ENCODE measurements at places on chromosomes 16 and 17.

DNA sequence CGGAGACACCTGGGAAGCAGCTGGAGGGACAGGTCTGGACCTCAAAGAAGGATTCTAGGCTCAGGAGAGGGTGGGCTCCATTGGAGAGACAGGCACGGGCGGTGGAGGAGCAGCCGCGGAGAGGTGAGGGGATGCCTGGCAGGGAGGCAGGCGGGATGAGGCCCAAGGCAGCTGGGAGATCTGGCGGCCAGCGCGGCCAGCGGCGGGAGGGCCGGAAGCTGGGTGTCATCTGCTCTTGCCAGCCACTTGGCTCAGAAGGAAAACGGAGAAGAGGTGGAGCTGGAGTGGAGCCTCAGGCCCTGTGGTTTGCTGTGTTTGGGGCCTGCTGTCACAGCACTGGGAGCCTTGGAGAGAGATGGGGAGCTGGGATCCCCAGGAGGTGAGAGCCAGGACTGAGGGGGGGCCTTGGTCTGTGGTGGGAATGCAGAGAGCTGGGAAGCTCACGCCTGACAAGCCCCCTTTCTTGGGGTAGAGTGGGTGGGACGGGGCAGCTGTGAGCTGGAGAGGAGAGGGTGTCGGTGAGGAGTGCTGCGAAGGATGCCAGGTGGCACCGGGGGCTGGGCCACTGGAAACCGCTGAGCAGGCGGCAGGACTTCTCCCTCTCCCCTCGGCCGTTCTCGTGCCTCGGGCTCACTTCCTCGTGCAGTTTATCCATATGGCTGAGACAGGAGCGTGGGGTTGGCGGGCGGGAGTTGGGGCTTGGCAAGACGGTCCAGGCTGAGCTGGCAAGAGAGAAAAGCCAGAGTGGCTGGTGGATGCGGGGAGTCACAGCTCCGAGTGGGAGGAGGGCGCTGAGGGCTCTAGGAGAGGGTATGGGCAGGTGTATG, 8.0 kb downstream of the TBC1D24 start:
- DNase-seq, result peak; percentile 41

DNA sequence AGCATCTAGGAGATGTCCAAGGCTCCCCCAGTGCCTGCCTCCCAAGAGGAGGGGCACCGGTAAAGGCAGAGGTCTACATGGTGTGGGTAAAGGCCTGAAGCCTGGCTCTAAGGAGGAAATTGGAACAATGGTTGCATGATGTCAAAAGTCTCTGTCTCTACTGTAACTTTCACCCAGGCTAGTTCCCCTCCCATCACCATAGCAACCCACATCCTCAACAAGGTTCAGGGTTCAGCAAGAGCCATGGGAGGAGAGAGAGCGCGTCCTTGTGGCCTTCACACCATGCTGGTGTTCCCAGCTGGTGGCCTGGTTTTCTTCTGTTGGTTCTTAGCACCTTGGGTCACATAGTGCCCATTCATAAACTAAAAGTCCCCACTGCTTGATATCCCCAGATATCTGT, 196.7 kb upstream of the CDH5 start:
- DNase-seq, result no peak

DNA sequence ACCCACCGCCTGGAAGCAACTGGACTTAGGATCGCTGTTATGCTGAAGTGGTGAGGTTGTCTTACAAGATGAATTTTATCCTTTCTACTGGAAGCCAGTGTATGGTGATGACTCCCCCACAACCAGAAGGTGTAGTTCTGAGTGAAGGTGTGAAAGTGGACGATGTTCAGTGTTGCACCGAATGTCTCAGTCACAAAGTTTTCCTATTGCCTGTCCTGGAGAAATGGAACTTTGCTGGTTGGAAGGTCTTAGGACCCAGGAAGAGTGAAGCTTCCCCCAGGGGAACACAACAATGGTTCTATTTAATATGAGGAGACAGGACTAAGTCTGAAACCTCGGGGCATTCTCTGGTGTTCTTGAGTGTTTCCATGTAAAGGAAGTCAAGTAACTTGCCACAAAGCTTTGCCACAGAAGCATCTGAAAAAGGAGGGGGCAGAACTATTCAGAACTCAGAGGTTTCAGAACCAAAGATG, 44.2 kb downstream of the USP22 start:
- DNase-seq, result no peak

GRCh38 chr17:18102640-18103039, 5.9 kb upstream of the MYO15A start:
- DNase-seq, result no peak

GRCh38 chr16:84929421-84930297, 81.7 kb downstream of the ZDHHC7 start:
- DNase-seq, result no peak

DNA sequence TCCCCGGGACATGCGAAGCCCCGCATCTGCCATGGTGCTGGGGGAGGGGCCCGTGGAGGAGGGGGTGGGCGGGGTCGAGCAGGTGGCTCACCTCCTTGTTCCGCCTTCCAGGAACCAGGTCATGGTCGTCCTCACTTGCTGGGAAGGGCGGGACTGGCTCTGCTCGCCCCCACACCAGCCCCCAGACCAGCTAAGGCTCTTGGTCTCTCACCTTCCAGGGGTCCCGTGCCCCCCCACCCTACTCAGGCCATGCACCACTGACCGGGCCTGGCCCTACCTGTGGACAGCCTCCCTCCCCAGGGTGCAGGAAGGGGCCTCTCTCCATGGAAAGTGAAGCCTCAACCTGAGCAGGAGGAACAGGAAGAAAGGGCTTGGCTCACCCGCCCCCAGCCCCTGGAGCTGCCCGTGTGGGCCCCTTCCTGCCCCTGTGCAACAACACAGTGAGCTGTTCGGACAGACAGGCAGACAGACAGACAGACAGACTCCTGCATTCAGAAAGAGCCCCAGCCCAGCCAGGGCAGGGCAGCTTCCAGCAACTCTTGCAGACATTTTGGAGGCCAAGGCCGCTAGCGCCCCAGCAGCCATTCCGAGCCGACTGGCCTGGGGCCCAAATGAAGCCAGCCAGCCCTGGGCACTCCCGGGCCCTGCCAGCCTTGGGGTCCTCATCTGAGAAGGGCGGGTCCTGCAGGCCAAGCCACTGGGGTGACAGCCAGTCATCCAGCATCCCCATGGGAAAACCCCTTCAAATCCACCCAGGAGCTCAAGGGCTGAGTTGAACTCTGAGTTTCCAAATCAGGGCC, 8.1 kb upstream of the KREMEN2 start:
- DNase-seq, result no peak

DNA sequence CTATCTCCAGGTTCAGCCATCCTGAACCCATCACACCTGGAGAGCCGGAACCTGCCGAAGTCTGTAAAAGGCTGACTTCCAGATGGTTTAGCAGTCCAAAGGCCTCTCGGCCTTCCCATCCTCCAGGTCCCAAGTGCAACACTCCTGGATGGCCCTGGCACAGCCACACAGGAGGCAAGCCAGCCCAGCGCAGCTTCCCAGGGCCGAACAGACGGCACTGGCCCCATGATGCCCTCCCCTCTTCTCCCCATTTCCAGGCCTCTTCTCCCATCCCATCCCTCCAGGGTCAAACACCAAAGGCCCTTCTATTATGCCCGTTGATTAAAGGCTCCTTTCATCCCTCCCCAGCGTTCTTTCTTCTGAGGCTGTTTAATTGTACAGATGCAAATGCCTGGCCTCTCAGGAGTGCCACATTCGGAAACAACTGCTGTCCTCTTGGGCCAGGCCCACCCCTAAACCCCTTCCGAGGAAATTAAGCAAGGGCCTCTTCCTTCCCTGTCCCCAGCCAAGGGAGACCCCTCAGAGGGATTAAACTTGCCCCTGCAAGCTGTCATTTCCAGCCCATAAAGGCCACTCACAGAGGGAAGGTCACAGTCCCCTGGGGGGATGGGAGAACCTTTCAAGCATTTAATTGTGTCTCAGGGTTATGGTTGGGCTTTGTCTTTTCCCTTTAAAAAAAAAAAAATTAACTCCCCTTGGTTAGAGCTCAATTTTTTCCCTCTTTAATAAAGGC, 30.8 kb downstream of the AXIN2 start:
- DNase-seq, result no peak

DNA sequence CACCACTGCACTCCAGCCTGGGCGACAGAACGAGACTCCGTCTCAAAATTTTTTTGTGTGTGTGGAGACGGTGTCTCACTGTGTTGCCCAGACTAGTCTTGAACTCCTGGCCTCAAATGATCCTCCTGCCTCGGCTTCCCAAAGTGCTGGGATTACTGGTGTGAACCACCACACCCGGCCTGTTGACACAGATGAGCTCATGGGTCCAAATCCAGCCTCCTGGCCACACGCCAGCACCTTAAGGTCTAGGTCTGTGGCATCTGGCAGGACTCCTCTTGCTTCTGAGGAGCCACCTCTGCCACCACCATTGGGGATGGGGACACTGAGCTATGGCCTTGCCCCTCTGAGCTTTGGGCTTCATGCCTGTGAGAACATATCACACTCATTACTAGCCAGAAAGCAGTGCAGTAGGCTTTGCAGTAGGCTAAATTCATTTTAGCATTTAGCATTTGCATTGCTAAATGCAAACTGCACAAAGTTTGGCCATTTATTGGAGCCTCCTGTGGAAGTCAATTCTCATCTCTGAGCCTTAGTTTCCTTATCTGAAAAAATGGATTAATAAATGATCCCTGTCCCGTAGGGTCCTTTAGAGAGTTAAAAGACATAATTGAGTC, 5.5 kb upstream of the CDIPT start:
- no peak for DNase-seq

DNA sequence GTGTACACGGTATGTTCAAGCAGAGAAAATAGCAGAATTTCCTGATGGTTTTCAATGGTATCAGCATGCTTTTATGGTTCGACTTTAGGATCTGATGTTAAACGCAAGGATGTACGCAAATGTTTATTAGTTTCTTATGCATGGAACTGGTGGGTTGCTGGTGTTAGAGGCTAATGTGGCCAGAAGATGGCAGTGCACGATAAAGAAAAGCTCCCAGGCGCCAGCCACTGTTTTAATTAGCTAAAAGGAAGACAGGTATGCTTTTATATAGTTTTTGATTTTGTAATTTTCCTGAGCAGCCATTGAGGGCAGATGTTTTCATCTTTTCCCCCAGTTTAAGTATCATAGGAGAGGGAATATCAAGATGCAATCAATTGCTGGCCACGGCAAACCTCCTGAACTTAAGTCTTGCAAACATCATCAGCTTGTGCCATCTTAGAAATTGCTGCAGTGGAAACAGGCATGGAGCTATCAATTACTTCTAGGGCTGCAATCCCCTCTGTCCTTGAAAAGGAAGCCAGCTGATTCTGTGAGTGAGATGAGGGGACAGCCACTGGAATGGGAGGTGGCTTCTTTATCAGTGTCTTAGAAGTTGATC, 648.5 kb upstream of the RBFOX1 start:
- DNase-seq, result no peak

DNA sequence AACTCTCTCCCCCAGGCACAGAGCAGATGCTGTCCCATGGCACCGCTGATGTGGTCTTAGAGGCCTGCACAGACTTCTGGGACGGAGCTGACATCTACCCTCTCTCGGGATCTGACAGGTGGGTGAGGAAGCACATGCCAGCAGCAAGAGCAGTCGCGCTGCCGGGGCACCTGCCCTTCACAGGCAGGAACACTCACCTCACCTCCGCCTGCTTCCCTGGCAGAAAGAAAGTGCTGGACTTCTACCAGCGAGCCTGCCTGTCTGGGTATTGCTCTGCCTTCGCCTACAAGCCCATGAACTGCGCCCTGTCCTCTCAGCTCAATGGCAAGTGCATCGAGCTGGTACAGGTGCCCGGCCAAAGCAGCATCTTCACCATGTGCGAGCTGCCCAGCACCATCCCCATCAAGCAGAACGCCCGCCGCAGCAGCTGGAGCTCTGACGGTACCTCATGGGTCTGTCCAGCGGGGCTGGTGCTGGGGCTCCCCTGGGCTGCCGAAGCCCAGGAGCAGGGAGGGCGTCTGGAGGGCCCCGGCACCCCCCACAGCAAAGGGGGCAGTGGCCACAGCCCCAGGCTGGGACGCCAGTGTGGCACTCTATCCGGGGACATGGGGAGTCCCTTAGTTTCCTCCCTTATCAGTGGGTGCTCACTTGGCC, 21.7 kb downstream of the CASKIN2 start:
- no peak for DNase-seq

DNA sequence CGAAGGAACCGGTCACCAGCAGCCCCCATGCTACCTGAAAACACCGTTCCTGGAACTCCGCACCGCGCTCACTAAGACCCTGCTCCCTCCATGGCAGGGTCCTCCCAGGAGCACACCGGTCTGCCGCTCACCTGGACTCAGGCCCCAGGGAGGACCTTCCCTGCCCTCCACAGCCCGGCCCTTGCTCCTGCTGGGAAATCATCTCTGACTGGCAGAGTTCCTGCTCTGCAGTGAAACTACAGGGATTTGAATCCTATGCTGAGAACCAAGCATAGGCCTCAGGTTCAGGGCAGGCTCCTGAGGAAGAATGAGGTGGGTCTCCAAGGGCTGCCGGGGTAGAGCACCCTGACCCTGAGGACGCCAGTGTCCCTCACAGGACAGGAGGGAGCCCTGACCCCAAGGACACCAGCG, 88.5 kb downstream of the KCNJ12 start:
- DNase-seq, result no peak

DNA sequence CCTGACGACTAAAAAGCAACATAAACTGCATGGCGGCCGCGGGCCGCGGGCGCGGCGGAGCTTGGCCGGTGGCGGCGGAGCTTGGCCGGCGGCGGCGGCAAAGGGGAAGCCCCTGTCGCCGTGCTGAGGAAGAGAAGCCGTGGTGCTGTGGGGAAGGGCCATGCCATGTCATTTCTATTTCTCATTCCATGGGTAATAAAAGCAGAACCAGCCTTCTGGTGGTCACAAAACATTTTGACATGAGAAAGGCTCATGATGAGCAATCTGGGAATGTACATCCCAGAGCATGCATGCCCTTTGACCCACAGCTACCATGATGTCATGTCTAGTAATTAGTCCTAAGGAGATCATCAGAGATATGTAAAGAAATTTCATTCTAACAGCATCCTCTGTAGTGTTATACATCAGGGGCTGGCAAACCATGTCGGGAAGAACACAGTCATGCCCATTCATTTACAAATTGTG, 23.9 kb upstream of the HEATR6 start:
- no peak for DNase-seq

GRCh38 chr17:11997147-11997971, at the start of gene ZNF18:
TSS of gene ZNF18 (minus strand) at chr17:11997475. CDS start at chr17:11992829, 4,646 bp downstream.
- DNase-seq, result peak; percentile 59

- no peak for DNase-seq
Observed at GRCh38 chr17:33040461-33040860, 48.8 kb downstream of the SPACA3 start.

- no peak for DNase-seq
Observed at GRCh38 chr17:81431545-81432482, 36.6 kb downstream of the BAHCC1 start.

- no peak for DNase-seq
Observed at GRCh38 chr16:53100131-53100748, 45.4 kb downstream of the CHD9 start.

GRCh38 chr17:35774499-35774898, 13.8 kb downstream of the C17orf50 start:
- DNase-seq, result no peak
